Progenitor cell of endocrine pancreas (in vitro differentiated cells): ENCODE measurements at places on chromosomes 16 and 17.
A peak's percentile ranks its signal among the peaks of the same experiment; 100 is the strongest.

- H3K27me3 ChIP-seq = no peaks in the 10 kb centered on the region
- H3K36me3 ChIP-seq = peaks cover 23% of the 10 kb centered on the region
- no peaks in the 10 kb centered on the region for H3K4me1 ChIP-seq
- DNase-seq = no peak
- H3K27ac ChIP-seq = no peak overlapping the region
These were observed 18.0 kb downstream of the C16orf87 start for GRCh38 chr16:46812781-46813540.

DNA sequence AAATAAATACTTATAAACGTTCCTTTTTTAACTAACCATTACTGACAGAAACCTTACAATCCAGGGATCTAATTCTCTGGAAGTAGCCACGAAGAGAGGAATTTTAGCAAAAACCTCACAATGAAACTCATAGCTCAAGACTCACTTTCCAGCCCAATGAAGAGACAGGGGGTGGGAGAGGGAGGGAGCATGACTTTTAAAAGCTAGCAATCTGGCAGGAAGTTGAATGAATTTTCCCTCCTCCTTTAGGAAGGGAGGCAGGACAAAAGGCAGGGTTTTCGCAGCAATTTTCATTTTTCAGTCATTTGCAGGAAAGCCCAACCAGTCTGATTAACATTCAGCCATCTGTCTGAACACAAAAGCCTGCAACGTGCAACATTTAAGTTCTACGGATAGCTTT, 381.5 kb upstream of the PSMD7 start:
- H3K27me3 ChIP-seq = peaks cover 26% of the 10 kb centered on the region
- no peaks in the 10 kb centered on the region for H3K4me1 ChIP-seq
- H3K27ac ChIP-seq = no peak overlapping the region
- no peaks in the 10 kb centered on the region for H3K36me3 ChIP-seq
- DNase-seq = no peak

GRCh38 chr17:79607940-79608623, 2.8 kb downstream of the RBFOX3 start:
- H3K36me3 ChIP-seq = no peaks in the 10 kb centered on the region
- H3K27me3 ChIP-seq = peaks cover 66% of the 10 kb centered on the region
- no peak overlapping the region for H3K4me3 ChIP-seq

GRCh38 chr17:57999496-58000017, 7.5 kb downstream of the SRSF1 start:
- H3K4me3 ChIP-seq = no peak overlapping the region
- H3K27ac ChIP-seq = peak overlapping the region; percentile 64
- DNase-seq = no peak
- peaks cover 18% of the 10 kb centered on the region for H3K36me3 ChIP-seq
- no peaks in the 10 kb centered on the region for H3K27me3 ChIP-seq

GRCh38 chr16:48829336-48830310, 219.6 kb upstream of the N4BP1 start:
- no peak for DNase-seq
- H3K4me1 ChIP-seq = peaks cover 3% of the 10 kb centered on the region

DNA sequence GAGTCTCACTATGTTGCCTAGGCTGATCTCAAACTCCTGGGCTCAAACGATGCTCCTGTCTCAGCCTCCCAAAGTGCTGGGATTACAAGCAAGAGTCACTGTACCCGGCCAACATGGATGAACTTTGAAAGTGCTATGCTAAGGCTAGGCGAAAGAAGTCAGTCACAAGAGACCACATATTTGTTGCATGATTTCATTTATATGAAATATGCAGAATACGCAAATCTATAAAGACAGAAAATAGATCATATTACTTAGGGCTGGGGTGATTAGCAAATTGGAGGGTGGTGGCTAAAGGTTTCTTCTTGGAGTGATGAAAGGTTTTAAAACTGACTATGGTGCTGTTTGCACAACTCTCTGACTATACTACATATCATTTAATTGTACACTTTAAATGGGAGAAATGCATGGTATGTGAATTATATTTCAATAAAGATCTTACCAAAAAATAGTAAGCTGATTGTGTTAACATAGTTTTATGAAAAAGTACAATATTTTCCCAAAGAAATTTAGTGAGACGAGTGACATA, 1.2 kb upstream of the FLYWCH1 start:
- no peak for DNase-seq
- H3K4me1 ChIP-seq = peaks cover 4% of the 10 kb centered on the region
- H3K36me3 ChIP-seq = no peaks in the 10 kb centered on the region
- no peak overlapping the region for H3K27ac ChIP-seq

DNA sequence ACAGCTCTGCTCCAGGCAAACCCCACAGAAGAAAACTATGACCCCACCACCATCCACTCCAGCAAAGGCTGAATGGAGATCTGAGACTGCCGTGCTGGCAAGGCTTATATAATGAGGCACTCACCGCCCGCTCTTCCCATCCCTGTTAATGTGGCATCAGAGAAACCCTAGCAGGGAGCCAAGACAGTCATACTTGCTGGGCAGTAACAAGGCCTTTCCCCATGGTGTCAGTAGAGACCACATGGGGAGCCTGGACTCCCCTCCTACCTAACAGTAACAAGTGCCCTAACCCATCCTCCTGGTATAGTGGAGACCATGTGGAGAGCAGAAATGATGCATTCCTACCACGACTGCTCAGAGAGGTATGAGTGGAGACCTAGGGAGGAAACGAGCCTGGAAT, 235.2 kb downstream of the C16orf78 start:
- H3K27ac ChIP-seq = peak overlapping the region; percentile 71
- H3K36me3 ChIP-seq = peaks cover 8% of the 10 kb centered on the region

GRCh38 chr17:16470265-16470664, 21.7 kb downstream of the LRRC75A start:
- no peaks in the 10 kb centered on the region for H3K27me3 ChIP-seq
- DNase-seq = no peak
- H3K27ac ChIP-seq = no peak overlapping the region
- peaks cover 11% of the 10 kb centered on the region for H3K4me1 ChIP-seq
- no peaks in the 10 kb centered on the region for H3K36me3 ChIP-seq

- H3K36me3 ChIP-seq = no peaks in the 10 kb centered on the region
- no peak overlapping the region for H3K4me3 ChIP-seq
- DNase-seq = no peak
These were observed 4.3 kb upstream of the CLEC19A start for GRCh38 chr16:19281246-19281645.

DNA sequence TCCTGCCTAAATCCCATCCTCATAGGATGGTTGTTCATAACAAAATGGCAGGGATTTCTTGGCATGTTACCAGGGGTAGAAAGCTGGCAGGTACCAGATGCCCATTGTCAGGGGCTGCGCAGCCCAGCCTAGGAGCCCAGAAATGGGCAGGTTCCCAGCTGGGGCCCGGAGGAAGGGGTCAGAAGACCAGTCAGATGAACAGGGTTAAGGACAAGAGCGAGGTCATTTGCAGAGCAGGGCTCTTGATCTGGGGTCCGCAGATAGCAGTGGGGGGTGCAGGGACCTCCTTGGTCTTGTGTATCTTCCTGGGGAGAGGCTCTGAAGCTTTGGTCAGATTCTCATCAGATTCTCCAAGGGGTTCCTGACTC, 52.3 kb upstream of the CDC42EP4 start:
- H3K27me3 ChIP-seq = peaks cover 9% of the 10 kb centered on the region
- H3K4me1 ChIP-seq = peaks cover 33% of the 10 kb centered on the region
- H3K36me3 ChIP-seq = no peaks in the 10 kb centered on the region
- H3K27ac ChIP-seq = no peak overlapping the region
- DNase-seq = no peak

DNA sequence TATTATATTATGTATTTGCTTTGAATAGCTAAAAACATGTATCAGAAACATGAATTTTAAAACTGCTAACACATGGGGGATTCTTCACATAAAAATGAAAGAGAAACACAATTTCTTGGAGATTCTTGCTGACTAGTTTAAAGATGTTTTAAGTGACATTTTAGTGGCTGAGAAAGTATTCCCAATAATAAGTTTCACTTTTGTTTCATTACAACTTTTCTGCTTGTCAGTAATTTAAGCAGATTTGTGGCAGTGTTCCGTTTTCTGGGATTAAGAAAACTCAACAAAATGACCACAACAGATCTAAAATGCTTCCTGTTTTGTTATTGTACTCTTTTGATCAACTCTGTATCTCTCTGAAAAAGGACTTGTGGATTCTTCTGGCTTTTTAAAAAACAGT, 75.9 kb downstream of the NLK start:
- H3K4me3 ChIP-seq = no peak overlapping the region
- H3K4me1 ChIP-seq = peaks cover 25% of the 10 kb centered on the region
- H3K27me3 ChIP-seq = no peaks in the 10 kb centered on the region

- peaks cover 1% of the 10 kb centered on the region for H3K36me3 ChIP-seq
- no peak overlapping the region for H3K4me3 ChIP-seq
- no peaks in the 10 kb centered on the region for H3K27me3 ChIP-seq
- H3K27ac ChIP-seq = no peak overlapping the region
These were observed 5.7 kb upstream of the TCAP start for GRCh38 chr17:39659279-39660010.

GRCh38 chr17:596763-597644, 117.6 kb downstream of the VPS53 start:
- peak overlapping the region; percentile 62 for H3K27ac ChIP-seq
- H3K27me3 ChIP-seq = no peaks in the 10 kb centered on the region
- peaks cover 8% of the 10 kb centered on the region for H3K4me1 ChIP-seq
- no peak for DNase-seq
- peak overlapping the region; percentile 17 for H3K4me3 ChIP-seq
- H3K36me3 ChIP-seq = peaks cover 34% of the 10 kb centered on the region

- DNase-seq = no peak
- no peaks in the 10 kb centered on the region for H3K36me3 ChIP-seq
- no peak overlapping the region for H3K4me3 ChIP-seq
These were observed 121.9 kb downstream of the FOXL1 start for GRCh38 chr16:86700046-86700945.

DNA sequence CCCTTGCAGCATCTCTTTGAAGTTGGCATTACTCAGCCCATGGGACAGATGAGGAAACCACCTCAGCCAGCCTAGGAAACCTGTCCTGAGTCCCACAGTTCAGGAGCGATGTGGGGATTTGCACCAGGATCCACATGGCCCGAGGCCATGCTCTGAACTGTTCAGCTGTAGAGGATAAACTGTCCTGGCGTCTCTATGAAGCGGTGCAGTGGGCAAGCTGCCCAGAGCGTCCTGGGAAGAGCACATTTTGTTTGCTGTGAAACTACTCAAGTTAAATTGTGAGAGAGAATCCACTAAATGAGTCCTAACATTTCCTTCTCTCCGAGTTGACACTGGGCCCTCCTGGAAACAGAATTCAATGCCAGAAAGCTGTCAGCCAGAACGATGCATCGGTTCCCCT, 276.6 kb upstream of the TNRC6C start:
- no peak overlapping the region for H3K4me3 ChIP-seq
- H3K4me1 ChIP-seq = peaks cover 2% of the 10 kb centered on the region
- peaks cover 41% of the 10 kb centered on the region for H3K27me3 ChIP-seq
- no peak overlapping the region for H3K27ac ChIP-seq

DNA sequence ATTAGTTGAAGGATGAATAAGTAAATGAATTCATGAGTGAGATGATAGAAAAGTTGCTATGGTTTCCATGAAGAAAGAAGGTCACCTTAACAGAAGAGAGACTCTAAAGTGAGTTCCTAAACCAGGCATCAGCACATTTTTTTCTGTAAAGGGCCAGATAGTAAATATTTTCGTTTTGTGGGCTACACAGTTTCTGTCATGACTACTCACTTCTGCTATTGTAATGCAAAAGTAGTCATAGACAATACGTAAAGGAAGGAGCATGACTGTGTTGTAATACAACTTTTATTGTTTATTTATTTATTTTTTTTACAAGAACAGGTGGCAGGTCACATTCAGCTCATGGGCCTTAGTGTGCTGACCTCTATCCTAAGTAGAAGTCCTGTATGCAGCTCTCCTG, 426.1 kb upstream of the DYNLRB2 start:
- H3K27me3 ChIP-seq = peaks cover 9% of the 10 kb centered on the region
- DNase-seq = no peak
- no peak overlapping the region for H3K27ac ChIP-seq
- peaks cover 5% of the 10 kb centered on the region for H3K4me1 ChIP-seq
- no peak overlapping the region for H3K4me3 ChIP-seq
